ENCODE measurements at places on chromosomes 2 and 18.

DNA sequence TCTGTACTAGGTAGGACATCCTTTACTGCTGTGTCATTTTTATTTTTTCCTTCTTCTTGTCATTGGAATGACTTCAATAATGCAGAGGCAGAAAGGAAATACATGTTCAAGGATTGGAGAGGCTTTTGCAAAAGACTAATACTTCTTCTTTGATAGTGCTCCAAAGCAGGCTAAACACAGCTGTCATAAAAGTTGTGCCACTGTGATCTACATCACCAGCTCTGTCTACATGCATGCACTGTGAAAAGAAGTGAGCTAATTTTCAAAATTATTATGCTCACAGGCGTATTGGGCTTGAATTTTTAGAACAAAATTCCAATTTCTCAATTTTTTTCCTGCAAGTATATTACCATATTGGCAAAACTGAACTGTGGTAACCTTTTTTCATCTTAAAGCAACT is 37.5 kb upstream of the CALCRL start:
- no peak for DNase-seq

DNA sequence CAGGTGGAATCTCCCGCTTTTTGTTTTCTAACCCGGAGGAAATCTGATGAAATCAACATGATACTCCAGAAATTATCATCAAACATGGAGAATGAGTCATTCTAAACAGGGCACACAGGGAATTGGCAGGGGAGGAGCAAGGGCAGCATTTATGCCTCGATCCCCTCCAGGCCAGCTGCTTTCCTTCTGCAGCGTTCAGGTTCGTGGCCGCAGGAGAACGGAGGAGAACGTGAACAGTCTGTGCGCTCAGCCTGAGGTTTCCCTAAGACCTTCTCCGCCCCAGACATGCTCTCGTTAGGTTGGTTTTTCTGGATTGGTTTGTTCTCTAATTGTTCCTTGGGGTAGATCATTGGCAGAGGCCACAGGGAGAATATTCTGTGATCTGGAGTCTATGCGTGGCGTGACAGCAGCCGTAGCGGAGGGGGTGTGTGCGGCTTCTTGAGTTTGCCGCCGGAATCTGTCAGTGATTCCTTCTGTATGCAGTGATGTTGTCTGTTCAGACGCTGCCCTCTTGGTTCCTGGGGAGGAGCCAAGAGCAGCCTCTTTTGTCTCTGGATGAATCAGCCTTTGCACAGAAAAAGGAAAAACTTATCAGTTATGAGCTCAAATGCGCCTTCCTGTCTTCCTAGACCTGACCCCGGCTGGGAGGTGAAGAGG is 75.9 kb downstream of the SH3BP4 start:
- no peak for DNase-seq

DNA sequence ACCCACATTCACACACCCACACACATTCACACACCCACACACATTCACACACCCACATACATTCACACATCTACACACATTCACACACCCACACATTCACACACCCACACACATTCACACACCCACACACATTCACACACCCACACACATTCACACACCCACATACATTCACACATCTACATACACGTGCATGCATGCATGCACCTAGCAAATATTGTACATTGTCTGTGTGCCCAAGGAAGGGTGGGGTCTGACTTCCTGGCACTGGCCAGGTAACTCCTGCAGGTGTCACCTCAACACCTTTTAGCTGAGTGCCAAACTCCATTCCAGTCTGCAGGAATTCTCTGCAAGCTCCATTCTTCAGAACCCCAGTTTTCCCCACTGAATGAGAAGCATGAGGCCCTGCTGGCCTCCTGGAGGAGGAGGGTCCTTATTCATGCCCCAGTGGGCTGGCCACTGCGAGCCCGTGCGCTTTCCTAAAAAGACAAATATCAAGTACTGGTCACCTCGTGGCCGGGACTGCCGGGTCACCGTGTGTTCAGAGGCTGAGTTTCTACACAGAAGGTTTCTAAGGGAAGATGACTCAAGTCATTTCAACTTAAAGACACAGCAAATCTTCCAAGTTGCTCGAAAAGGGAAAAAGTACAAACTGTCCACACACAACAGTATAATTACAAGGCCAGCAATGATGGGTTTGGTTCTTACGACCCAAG is 131.5 kb downstream of the HDAC4 start:
- DNase-seq, result no peak

DNA sequence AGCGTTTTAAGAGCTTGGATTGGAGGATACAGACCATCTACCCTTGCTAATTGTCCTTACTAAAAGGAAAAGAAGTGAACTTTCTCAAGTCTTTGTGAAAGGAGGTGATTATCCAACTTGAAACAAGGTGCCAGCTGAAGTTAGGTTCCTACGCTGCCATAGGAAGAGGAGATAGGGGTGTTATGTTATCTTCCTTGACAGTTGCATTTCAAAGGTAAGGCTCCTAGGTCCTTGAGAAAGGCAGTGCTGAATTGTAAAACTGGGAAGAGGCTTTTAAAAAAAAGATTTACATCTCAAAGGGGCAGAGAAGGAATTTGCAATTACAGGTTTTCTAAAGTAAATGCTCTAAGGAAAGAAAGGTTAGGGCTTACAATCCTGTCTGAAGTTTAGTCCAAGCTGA is 810.2 kb upstream of the LRATD1 start:
- DNase-seq, result no peak

DNA sequence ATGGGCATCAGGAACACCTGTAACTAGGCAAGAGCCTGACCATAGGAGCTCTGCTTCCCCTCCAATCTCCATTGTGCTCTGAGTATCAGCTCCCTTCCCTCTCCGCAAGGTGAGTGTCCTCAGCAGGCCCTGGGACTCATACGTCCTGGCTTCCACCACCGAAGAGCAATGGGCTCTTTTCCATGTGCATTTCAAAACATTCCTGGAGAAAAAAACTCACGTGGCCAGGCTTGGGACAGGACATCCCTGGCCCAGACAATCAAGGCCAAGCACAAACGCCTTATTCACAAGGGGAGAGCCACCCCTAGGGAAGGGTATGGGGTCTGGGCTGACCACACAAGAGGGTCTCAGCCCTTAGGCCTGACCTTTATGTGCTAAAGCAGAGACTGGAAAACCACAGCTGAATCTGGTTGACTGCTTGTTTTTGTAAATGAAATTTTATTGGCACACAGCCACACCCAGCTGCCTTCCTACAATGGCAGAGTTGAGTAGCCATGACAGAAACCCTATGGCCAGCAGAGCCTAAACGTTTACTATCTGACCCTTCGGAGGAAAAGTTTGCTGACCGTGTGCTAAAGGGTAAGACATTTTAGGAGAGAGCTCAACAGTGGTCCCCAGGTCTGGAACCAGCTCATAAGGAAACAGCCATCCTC is 175.7 kb upstream of the ARL4C start:
- DNase-seq, result no peak

- no peak for DNase-seq
Observed at GRCh38 chr2:27681841-27682240, 18.2 kb downstream of the SLC4A1AP start.

- no peak for DNase-seq
Observed at GRCh38 chr2:230457073-230457768, 41.2 kb downstream of the SP100 start.

DNA sequence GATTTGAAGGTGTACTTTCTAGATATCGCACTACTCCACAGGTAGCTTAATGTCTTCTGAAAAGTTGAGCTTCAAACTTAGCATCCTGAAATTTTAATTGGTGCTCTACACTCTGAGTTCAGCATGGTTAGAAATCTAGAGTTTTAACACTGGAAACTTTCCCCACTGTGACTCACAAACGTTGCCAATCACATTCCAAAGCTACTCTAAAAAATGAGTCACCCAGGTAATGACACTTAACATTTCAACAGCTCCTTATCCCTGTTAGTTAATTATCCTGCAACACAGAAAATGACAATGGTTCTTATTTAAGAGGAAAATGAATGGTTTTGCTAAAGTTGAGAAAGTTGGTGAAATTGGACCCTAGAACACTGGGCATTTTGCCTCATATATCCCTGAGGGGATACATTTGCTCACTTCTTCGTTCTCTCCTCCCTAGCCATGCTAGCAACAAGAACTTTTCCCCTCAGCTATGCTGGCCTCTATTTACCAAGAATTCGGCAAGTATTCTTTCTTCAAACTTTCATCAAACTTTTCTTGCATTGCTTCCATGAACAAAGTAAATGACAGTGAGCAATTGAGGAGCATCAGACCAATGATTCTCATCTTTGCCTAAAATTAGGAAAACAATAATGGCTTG is 1024.1 kb upstream of the KLHL29 start:
- DNase-seq, result no peak

DNA sequence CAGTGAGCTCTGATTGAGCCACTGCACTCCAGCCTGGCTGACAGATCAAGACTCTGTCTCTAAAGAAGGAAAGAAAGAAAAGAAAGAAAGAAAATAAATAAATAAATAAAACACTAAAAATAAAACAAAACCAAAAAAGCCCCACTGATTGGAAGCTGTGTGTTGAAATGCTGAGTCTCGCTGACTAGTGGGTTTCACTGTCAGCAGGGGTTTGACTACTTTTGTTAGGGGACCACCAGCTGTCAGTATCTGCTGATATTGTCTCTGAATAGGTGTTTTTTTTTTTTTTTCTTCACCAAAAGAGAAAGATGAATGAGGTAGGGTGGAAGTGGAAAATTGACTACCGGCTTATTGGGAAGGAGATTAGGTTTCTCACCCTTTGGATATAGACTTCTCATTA is 12.8 kb upstream of the ACTR2 start:
- DNase-seq, result no peak

- DNase-seq, result no peak
Observed at GRCh38 chr2:54456612-54457322, 640 bp downstream of the SPTBN1 start.

GRCh38 chr18:3663870-3664512 is 214.0 kb downstream of the TGIF1 start:
- DNase-seq, result no peak

DNA sequence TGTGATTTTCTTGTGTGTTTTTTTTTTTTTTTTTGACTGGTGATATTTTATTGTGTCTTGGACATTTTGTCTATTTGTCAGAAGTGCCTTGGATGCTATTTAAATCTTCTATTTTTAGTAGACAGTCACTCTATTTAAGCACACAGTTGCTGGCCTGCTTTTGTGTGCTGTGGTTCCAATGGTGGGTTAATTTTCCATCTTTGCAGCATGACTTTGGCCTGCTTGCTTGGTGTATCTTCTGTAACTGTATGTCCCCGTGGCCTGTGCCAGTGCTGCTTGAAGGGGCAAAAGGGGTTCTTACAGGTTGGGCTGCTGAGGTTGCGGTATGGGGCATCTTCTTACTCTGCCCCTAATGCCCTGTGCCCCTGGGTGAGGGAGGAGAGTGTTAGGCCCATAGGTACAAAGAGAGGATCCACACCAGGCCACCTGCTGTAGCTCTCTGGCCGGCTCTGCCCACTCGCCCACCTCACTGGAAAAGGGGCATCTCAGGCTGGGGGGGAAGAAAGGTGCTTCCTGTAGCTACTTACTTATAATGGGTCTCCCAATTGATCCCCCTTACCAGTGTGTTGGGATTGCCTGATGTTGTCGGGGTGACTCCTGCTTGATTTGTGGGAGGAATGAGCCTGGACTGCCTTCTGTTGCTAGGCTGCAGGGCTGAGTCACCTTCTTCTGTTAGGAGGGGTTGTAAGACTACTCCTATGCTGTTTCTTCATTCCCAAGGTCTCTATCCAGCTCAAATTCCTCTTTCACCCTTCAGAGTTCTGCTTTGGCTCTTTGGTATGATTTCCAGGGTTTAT is 490.0 kb upstream of the HS6ST1 start:
- no peak for DNase-seq

- DNase-seq, result no peak
Observed at GRCh38 chr2:205713086-205713485, 30.8 kb downstream of the NRP2 start.

DNA sequence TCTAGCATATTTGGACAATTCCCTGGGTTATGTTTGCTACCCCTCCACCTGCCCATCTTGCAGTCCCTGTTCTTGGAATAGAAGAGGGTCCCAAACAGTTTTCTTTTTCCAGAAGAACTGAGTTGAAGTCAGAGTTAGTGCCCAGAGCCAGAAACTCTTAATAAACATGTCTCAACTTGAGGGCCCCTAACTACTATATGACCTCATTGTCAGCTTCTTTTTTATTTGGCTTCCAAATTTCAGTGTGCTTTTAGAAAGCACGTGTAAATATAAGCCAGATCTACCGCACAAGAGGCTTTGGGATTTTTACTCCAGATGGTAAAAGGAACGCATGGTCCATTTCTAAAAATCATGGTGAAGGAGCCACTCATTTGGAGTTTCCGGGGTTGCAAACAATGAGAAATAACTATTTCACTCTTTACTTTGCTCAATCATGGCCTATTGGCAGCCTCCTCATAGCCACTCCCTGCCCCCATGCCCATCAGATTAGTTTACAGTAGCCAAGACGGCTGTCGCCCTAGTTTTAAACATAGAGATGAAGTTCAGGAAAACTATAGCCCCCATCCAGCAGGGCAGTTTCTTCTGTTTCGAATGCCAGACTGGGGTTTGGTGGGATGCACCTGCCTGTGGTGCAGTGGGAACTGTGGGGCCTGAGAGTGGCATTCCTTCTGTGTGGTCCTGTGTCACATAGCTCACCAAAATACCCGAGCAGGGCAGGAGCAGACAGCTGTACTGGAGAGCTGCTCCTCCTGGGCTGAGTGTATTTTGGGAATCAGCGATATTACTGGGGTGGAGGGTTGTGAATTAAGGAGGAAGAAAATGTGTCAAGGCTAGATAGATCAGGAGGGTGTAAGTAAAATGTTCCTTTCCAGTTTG is 1.7 kb downstream of the MAPRE3 start:
- DNase-seq, result no peak

DNA sequence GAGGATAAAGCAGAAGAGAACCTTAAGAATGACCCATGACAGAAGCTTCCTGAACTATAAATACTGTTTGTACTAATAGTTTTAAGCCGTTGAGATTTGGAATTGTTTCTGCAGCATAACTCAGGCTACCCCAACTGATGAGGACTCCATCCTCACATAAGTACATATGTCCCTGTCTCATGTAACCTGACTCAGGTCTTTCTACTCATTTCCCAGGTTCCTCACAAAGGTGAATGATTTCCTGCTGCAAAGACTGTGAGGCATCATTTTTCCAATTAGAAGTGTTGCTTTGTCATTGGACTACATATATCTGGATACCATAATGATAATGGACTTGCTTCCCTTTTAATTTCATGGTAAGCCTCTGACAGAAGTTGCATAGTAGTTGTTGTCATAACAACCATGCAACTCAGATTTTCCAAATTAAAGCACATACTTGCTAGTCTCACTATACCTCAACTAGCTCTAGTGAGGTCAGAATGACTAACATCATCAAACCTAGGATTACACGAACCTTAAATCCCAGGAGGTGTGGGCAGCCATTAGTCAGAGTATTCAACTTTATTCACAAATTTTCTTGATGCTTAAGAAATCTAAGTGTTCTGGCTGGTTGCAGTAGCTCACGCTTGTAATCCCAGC is 38.0 kb upstream of the NEDD4L start:
- DNase-seq, result no peak

DNA sequence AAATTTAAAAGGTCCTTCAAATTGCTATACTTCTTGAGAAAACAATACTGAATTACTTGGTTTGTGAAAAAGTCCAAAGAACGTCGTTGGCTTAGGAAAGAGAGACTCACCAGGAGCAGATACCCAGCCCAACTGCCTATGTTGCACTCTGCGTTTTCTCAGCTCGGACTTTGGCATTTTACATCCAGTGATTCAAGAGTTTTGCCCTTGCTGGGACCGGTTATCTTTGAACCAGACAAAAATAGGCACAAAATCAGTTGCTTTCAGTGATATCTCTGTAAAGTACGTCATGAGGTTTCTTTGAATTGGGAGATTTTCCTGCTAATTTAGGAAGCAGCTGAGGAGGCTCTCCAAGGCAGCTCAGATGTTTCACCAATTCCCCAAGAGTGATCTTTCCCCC is 29.3 kb downstream of the FHOD3 start:
- DNase-seq, result no peak

- no peak for DNase-seq
Observed at GRCh38 chr2:192155511-192156118, 39.1 kb downstream of the TMEFF2 start.

Data from activated CD4-positive, CD25-positive, alpha-beta regulatory T cell treated with anti-CD3 and anti-CD28 coated beads, Interleukin-2, amount 50 U/mL, for 16 hours (primary cell).